ENCODE measurements at places on chromosomes 5 and 9.

DNA sequence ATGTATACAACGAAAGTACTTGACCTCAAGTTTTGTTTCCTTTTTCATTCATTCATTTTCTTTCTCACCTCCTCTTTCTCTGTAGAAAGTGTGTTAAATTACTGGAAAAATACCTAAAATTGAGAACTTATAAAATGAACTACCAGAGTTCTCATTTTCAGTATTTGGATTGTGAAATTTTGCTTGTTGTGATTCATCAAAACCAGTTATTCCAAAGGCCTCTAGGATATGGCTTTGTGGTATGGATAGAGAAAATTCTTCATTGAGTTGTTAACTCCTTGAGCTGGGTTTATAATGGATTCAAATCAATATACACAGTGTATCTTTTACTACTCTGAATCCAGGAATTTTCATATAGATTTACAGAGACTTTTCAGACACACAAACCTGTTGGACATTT is 287.6 kb downstream of the KDM4C start:
- DNase-seq: no peak

- DNase-seq: no peak
Observed at GRCh38 chr5:95723632-95724369, 7.3 kb upstream of the RHOBTB3 start.

GRCh38 chr9:4097515-4097914 is 202.4 kb downstream of the GLIS3 start:
- DNase-seq: no peak

DNA sequence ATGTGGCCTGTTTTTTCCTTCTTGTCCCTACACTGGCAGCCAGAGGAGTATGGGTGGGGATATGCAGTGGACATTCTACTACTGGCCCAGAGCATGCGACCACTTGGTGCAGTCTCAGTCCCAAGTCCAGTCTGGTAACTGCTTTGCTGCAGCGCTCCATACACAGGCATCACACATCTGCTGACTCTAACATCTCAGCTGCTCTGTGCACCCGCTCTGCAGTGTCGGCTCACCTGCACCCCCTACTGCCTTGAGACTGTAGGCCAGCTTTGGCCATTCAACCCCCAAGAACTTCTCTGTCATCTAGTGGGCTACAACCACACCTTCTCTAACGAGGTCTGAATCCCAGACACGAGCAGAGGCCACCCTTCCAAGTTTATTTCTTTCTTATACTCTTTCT is 46.4 kb upstream of the SLCO6A1 start:
- no peak for DNase-seq

DNA sequence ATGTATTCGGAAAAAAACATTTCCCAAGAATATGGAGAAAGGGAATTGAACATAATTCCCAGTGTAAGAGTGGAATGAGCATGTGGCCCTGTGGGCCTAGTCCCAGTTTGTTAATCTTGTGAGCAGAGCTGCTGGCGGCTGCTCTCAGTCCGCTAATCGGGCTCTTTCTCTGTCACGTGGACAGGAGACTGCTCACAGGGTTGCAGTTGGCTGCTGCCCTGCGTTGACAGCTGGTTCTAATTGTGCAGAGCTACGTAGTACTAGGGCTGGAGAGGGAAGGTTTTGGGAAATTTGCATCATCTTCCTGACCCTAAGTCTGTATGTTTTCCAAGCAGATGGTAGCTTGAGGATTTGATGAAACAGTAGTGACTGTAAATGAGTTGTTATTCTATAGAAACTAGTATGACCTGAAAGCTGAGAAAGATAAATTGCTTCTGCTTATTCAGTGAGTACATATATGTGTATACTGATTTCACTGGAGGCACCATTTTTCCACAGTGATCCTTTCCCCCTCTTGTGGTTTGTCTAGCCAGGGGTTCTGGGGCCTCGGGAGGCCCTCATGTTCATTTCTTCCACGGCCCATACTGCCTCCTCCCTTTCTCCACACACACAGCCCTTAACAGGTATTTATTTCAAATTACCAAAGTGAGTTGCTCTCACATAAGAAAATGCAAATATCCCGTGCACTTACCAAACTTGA is 100.6 kb downstream of the ANGPTL2 start:
- DNase-seq: no peak

DNA sequence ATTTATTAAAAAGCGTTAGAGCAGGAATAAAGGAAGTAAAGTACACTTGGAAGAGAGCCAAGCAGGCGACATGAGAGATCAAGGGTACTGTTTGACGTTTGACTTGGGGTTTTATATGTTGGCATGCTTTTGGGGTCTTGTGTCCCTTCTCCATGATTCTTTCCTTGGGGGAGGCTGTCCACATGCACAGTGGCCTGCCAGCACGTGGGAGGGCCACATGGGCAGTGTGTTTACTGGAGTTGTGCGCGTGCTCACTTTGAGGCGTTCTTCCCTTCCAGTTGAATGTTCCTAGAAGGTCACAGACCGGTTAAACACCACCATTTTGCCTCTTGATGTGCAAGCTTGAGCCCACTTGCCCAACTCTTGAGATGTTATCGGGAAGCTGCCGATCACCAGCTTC is 49.5 kb upstream of the ICE1 start:
- DNase-seq: no peak

- no peak for DNase-seq
Observed at GRCh38 chr5:139181322-139181730, 16.8 kb downstream of the SIL1 start.

DNA sequence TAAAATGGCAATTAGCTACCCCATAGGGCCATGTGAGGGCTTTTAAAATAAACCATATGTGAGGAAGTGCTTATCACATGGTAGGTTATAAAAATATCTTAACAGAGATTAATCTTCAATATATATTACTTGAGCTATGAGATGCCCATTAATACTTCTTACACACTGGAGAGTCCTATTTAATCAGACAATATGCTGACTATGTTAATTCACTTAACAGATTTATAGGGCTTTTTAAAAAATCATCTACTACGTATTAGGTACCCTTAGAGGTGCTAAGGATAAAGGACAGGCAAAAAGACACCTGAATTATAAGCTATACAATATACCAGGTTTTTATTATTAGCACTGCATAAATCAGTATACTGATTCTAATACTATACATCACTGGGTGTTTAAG is 102.6 kb downstream of the STRBP start:
- DNase-seq: no peak

- no peak for DNase-seq
Observed at GRCh38 chr5:90169078-90169477, 240.5 kb downstream of the CETN3 start.

DNA sequence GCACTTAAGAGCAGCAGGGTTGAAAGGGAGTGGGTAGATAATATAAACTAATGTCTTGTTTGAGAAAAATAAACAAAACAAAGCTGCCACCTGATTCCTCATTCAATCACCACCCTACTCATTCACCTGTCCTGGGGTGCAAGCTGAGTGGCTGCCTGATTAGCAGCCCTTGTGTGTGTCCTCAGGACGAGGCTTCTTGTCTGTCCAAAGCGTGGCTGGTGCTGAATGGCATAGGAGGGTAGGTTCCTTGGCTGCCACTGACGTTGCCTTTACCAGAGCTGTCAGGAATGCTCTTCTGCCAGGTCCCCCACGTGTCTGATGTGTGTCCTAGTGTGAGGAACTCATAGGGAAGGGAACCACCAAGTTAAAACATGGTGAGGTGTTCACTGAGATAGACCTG is 146.6 kb upstream of the SLC24A2 start:
- no peak for DNase-seq

DNA sequence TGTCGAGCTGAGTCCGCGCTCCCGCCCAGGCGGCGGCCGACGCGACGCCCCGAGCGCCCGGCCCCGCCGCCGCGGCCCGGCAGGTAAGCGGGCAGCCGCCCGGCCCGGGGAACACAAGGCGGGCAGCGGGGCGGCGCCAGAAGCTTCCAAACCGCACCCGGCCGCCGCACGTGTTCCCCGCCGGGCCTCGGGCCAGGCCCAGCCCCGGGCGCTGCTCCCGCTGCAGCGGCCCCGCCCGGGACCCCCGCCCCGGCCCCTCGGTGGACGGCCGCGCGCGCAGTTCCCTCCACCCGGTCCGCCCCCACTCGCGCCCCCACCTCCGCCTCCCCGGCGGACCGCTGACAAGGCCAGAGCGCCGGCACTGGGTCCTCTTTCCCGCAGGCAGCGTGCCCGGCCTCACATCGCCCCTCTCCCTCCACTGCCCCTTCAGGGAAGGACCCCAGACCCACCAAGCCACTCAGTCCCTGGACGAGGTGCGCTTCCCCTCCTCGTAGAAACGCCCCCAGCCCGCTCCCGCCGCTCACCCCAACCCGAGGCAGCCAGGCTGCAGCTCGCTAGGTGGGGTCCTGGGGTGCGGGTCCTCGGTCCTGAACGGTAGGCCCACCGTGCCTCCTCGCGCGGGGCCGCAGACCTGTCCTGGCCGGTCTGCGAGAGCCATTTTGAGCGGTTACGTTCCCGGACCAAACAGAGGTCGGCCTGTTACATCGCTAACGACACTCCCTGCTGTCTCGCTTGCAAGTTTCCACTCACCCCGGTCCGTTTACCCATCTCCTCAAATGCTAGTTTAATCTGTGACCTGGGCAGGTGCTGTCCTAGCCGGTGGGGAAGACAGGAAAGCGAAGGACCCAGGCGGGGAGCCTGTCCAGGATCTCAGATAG is 475 bp downstream of the WDR5 start:
- peak; percentile 10 for DNase-seq

- no peak for DNase-seq
Observed at GRCh38 chr5:107296572-107296971, 374.2 kb downstream of the EFNA5 start.

- no peak for DNase-seq
Observed at GRCh38 chr5:169223595-169223953, 77.4 kb downstream of the SLIT3 start.

DNA sequence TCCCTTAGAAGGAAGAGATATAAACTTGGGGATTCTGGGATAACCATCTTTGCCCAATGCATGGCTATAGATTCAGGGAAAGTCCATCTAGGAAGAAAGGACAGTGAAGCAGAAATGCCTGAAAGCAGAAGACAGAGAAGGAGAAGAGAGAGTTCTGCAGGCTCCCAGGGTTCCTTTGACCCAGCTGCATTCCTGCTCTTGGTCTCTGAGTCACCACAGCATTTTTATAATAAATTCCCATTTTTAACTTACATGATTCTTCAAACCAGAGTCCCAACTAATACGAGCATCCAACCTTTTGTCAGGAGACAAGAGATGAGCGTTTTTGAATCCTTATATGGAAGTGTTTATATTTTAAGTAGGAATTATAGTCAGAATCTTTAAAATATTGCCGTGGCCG is 12.0 kb upstream of the AOPEP start:
- DNase-seq: no peak

GRCh38 chr9:134252084-134252830 is 74.0 kb upstream of the RXRA start:
- DNase-seq: no peak

GRCh38 chr5:91266184-91266705 is 116.9 kb downstream of the ARRDC3 start:
- no peak for DNase-seq

DNA sequence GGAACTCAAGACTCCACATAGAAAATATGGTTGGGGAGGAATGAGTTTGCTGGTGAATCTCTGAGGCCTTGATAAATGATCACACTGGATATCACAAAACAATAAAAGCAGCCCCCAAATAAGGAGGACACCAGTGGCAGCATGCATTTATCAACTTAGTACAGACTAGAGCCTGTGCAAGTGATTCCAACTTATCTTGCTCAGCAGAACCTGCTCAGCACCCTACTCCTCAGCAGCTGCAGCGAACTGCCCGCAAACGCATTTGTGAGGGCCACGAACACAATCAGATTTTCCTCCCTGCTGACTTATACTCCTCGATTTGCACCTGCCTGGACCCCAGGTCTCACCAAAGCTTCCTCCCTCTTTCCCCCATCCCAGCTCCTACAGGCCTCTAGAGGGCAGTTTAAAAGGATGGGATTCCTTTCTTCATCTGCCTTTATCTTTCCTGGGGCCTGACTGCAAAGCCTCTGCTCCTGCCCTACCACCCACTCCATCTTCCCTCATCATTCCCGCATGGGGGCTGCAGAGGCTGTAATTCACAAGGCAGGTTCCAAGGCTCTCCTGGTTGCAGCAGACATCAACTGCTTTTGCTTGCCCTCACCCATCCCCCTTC is 41.2 kb downstream of the ANKS6 start:
- no peak for DNase-seq

DNA sequence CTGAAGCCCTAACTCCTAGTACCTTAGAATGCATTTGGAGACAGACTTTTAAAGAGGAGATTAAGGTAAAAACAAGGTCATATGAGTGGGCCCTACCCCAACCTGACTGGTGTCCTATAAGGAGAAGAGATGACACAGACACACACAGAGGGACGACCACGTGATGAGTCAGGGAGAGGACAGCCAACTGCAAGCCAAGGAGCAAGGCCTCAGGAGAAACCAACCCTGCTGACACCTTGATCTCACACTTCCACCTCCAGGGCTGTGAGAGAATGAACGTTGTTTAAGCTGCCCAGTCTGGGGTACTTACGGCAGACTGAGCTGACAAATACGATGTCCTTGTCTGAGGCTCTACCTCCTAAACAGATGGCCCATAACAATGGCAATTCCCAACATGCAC is 93.6 kb downstream of the ROR2 start:
- DNase-seq: no peak

DNA sequence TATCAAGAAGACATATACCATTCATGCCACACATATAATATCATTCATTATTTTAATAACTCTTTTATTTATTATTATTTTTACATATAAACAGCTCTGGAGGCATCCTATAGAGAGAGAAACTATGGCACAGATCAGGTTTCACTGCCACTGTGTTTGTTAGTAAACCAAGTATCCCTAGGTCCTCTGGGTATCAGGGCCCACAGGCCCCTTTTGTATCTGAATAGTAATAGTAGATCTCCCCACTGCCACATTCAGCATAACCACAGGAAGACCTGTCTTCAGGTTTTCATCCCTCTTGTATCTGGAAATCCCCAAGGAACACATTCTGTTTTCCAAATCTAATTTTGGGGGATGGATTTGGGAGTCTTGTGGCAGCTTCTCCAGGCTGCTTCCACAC is 94.0 kb downstream of the SPATA31D1 start:
- DNase-seq: no peak

- DNase-seq: no peak
Observed at GRCh38 chr9:125239631-125240597, 1.2 kb downstream of the HSPA5 start.

DNA sequence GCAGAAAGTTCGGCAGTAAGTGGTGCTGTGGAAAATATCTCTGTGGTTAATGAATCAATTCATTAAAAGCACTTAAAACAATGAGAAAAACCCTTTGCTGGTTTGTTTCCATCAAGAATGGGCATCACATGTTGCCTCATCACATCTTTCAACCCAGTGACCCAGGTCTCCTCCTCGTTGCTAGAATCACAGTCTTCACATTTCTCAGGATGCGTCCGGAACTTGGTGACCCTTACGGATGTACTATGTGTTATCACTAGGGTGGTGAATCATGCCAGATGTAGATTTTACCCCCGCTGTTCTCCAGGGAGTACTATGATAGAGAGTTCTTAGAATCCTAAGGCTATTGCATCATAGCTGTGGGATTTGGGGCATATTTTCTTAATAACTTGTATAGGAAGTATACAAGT is 217.9 kb upstream of the KLF4 start:
- no peak for DNase-seq
